ENCODE measurements at places on chromosomes 2 and 18. TPM values are rescaled to one million over a fixed set of nuclear protein-coding genes. Genes with fewer than 3 reads are reported as not detected.
A peak's percentile ranks its signal among the peaks of the same experiment; 100 is the strongest.

DNA sequence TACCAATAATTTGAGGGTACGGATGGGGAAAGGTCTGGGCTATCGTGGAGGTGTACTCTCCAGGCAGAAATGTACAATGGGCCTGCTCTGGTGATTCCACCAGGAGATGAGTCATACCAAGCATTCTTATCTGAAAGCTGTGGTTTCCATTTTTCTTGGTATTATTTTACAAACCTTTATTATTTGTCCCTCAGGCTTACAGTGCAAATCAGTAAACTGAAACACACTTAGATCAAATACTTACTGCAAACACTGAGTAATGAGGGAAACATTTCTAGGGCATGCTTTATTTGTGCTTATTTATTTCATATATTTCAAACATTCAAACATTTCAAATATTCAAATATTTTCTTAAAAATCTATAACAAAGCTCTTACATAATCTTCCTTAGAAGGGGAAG, 319.8 kb downstream of the RND3 start:
- DNase-seq, result no peak

DNA sequence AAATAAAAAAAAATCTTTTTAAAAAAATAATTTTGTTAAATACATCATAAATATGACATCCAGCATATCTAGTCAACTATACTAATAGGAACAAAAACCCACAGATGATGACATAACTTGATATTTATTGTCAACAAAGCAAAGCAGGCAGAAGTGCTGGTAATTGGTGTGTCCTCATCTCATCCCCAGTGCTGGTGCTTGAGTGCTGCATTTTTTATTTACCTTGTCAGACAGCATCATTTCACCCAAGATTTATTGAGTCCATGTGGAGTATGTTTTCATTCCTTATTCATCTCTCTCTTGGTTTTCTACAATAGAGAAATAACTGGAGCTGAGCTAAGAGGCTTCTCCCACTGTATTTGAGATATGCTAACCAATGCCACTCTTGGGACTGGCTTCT, 191.6 kb upstream of the SLC14A2 start:
- no peak for DNase-seq

DNA sequence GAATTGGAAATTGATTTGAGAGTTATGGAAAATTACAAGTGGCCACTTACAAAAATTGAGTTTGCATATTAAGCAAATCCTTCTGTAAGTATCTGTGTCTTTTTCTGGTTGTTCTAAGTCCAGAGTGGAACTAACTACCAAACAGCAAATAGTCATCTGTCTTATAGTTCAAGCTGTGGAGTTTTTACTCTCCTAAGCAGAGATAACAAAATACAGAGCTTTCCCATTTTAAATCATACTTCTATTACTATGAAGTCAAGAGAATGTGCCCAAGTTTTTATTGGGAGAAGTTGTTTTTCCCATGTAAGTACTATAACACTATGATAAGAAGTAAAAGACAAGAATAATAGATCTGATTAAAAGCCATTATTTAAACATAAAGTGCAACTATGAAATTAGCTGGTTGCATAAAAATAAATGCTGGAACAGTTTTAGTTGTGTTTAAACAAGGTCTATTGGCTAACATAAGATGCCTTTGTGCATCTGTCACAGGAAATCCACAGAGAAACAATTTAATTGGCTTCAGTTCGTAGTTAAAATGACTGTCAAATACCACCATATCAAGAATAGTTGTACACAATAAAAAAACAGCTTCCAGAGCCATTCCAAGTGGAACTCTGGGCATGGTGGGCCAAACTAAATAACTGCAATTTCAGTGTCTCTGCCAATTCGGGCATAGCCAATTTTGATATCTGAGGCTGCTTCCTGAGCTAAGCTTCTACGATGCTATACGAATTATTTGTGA, 1467.4 kb upstream of the NXPH2 start:
- no peak for DNase-seq

- no peak for DNase-seq
Observed at GRCh38 chr2:128867936-128868636, 549.4 kb upstream of the HS6ST1 start.

- DNase-seq, result no peak
Observed at GRCh38 chr2:96152304-96153161, 7.3 kb upstream of the DUSP2 start.

- DNase-seq, result no peak
Observed at GRCh38 chr2:84701880-84702279, 179.0 kb downstream of the TRABD2A start.

DNA sequence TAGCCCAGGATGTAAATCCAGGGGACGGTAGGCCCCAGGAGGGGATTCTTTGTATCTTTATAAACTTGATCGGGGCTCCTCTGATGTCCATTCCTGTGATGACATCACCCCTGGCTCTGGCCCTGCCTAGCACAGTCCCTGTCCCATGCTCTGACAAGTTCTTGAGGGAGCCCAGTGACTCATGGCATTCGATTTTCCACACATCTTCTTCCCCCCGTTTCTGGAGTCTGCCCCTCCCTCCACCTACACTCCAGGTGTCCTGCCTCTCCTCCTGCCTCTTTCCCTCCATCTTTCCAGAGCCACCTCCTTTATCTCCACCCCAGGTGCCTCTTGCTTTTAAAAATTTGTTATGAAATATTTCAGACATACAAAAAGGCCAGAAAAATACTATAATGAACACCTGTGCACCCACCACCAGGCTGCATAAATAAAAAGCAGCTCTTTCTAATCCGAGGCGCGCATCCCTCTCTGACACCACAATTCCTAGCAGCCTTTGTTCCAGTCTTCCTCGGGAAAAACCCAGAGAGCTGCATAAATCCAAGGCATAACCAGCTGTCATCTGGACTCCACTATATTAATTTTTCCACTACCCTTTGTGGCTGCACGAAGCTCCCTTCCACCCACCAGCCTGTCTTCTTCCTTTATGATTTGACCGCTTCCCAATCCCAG, 207.7 kb downstream of the ZBTB7C start:
- DNase-seq, result no peak

- DNase-seq, result no peak
Observed at GRCh38 chr18:46622999-46623398, 34.0 kb downstream of the LOXHD1 start.

GRCh38 chr2:96831679-96832078, 12.1 kb downstream of the ANKRD23 start:
- no peak for DNase-seq

DNA sequence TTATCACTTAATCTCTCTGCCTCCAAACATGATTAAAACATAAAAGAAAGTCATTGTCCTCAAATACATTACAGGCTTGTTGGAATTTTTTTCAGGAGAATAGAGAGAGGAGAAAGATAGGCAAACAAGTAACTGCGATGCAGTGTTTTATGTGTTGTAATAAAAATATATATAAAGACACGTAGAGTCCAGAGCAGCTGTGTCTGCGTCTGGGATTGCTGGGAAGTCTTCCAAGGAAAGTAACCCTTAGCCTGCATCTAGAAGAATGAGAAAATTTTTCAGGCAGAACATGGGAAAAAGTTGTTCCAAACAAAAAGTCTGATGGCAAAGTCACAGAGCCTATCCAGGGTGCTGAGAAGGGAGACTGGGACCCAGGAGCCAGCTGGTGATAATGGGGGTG, 91.8 kb upstream of the ST6GAL2 start:
- DNase-seq, result peak; percentile 81

DNA sequence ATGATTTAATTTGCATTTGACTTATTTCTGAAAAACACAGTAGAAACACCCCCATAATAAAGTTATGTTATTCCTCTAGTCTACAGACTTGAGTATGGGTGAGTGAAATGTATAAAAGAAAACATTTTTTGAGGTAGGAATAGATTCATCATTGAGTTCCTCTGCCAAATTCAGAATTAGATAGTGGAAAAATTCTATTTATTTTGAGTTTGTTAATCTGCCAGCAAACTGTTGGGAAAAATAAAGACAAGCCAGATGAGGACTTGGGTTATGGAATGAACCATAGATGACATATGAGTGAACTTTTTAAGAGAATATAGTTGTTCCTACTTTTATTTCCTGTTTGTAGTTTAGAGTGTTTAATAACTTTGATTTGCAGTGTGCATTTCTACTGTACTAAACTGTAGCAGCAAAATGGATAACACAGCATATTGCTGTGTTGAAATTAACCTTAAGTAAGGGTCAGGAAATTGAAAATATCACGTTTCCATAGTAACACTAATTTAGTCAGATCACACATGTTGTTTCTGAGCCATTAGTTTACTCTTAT, 35.6 kb upstream of the PNPT1 start:
- no peak for DNase-seq

DNA sequence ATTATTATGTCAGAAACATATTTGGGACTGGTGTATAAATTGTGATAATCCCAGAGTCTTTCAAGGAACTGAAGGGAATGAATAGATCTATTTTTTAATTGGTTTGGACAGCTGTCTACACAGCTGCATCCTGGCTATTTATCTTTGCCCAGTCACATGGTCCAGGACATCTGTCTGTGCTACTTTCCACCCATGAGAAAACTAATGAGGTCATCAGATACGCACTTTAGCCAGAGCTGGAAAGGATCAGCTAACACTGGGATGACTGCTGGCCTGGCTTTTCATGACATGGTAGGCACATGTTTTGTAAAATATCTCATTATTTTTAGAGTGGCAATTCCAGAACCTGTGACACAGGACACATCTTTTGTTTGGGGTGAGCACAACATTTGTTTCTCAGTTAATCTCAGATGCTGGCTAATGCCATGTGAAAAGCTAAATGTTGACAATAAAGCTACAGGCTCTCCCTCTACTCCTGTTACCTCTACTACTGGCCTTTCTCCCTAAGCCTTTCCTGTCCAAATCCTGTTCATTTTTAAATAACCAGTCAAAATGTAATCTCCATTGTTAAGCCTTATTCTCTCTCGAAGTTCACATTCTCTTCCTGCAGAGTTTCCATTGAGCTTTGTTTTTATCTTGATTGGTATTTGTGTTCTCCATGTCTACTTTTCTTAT, 500.7 kb downstream of the RIT2 start:
- peak; percentile 72 for DNase-seq

GRCh38 chr2:207474863-207475485, 54.8 kb upstream of the CREB1 start:
- peak; percentile 48 for DNase-seq

The IL1A gene
- not detected for polyA plus RNA-seq

The THOC1 gene
- polyA plus RNA-seq, result 47.4 TPM

The CNTNAP5 gene
- 0.03 TPM for polyA plus RNA-seq

The CCDC68 gene
- polyA plus RNA-seq, result 0.39 TPM

The GPR39 gene
- polyA plus RNA-seq, result 0.20 TPM

Measured in forelimb muscle (tissue), 1 donor.